ENCODE measurements at places on chromosomes 6 and 20.

DNA sequence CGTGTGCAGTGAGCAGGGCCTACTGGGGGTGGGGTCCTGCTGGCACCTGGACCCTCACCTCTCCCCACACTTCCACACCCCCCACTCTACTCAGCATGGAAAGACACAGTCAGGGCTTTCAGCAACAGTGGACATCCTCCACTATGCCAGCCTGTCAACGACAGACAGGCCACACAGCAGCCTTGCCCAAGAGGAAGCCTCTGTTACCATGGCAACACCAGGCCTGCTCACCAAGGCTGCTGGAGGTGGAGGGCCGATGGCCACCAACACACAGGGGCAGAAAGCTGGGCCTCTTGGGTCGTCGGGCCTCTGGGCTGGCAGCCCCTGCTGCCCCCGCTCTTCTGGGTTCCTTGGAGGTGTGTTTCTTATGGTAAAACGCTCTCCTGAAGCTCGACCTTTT, 13.6 kb downstream of the BNIP5 start:
- DNase-seq: no peak

DNA sequence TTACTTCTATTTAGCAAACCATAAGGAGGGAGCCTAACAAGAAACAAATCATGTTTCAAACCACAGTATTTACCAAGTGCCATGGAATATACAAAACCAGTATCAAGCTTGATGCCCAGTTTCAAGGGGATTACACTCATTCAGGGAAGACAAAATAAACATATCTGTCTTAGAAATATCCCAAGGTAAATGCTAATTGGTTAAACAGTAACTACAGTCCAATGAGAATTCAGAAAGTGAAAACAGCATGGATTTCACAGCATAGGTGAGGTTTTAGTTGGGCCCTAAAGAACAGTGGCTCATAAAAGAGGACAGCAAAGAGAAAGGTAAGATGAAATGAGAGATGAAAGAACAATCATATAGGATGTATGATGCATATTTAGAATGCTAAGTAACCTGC, 110.3 kb downstream of the CHD6 start:
- no peak for DNase-seq

DNA sequence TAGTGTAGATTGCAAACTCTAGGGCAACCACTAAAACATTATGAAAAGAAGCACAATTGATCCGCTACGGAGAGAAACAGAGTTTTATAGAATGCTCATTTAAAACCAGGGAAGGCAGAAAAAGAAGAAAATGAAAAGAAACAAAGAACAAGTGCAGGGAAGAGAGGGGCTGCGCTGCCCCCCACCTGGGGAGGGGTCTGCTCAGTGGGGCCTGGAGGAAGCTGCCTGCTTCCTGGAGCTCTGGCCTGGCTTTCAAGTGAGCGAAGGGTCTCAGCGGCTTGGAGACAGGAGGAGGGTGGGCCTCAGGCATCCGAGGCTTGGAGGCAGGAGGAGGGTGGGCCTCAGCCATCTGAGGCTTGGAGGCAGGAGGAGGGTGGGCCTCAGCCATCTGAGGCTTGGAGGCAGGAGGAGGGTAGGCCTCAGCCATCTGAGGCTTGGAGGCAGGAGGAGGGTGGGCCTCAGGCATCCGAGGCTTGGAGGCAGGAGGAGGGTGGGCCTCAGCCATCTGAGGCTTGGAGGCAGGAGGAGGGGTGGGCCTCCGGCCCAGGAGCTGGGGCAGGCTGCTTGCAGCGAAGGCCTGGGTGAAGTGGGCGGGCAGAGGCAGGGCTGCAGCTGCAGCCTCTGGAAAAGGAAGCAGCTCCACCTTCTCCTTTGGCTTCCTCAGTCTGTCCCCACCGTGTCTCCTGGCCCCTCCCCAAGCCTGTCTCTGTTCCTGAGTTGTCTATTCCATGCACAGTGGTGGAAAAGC, 406.3 kb downstream of the TAF4 start:
- no peak for DNase-seq

GRCh38 chr6:10550764-10551163, 29.6 kb downstream of the GCNT2 start:
- DNase-seq: no peak

DNA sequence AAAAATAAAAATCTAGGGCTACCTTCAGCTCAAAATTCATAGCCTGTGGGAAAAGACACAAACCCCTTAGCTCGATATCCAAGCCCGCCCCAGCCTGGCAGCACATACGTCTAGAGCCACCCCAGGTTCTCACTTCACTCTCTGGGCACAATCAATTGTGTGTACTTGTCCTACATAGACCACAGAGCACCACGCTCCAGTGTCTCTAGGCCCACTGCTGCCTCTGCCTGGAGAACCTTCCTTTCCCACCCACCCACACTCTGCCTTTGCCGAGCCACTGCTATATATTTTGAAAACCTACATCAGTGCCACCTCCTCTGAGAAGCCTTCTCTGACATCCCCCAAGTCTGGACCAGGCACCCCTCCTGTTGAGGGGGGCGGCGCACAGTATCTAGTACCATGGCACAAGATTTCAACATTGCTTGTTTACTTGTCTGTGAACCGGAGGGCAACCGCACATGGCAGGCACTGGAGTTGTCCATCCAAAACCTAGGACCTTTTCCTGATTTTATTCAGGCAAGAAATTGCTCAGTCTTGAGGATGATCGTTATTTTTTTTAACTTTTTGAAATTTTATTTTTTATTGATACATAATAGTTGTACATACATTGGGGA, 141.5 kb downstream of the UNC5CL start:
- no peak for DNase-seq

GRCh38 chr6:140345935-140346334, 971.5 kb upstream of the CITED2 start:
- no peak for DNase-seq

DNA sequence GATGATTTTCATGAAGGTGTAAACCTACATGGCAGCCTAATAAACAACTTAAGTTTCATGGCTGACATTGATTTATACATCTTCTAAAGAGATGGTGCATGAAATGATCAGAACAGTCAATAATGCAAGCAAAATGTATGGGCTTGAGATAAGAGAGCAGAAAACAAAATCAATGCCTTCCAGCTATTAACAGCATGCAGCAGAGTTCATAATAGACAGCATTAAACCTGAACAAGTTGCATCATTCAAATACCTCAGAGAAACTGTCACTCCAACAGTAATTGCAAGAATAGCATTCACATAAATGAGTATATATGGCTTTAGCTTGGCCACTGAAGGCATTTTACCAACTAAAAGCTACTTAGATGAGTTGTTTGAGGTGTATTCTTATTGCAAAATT, 319.6 kb upstream of the ARID1B start:
- DNase-seq: no peak

DNA sequence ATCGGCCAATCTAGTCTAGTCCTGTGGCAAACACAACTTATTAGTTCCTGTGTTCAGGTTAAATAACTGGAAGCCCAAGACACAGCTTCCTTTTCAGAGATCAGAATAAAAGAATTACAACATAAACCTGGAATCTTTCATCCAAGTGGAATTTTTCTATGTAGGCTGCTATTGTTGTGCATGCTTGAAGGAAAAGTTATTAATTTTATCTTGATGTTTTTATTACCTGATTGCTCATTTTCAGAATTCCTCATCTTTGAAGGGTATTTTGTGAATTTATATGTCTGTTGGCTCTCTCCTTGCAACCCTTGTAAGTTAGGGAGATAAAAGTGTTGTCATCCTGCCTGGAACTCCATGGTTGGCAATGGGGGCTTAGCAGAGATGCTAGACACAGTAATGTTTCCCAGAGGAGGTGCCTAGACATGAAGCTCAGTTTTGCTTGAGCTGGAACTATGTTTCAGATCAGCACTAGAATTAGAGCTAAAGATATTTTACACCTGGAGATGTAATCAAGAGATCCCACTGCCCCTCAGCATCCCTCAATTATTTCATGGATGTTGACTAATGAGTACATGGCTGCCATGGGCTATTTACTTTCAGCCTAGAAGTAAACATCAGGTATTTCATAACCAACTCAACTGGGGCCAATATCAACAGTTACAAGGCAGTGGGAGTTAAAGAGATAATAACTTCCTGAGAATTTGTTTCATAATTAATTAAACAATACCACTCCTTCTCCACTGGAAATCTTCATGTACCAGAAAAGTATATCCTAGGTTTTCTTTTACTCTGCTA, 367.0 kb upstream of the MARCKS start:
- DNase-seq: no peak

- no peak for DNase-seq
These were observed 360.1 kb downstream of the HDGFL1 start for GRCh38 chr6:22929311-22929985.

GRCh38 chr20:10893321-10893720, 219.5 kb upstream of the JAG1 start:
- DNase-seq: no peak

GRCh38 chr20:17872434-17872833, 96.2 kb downstream of the SNX5 start:
- peak; percentile 19 for DNase-seq
